ENCODE measurements at places on chromosomes 2 and 18.

DNA sequence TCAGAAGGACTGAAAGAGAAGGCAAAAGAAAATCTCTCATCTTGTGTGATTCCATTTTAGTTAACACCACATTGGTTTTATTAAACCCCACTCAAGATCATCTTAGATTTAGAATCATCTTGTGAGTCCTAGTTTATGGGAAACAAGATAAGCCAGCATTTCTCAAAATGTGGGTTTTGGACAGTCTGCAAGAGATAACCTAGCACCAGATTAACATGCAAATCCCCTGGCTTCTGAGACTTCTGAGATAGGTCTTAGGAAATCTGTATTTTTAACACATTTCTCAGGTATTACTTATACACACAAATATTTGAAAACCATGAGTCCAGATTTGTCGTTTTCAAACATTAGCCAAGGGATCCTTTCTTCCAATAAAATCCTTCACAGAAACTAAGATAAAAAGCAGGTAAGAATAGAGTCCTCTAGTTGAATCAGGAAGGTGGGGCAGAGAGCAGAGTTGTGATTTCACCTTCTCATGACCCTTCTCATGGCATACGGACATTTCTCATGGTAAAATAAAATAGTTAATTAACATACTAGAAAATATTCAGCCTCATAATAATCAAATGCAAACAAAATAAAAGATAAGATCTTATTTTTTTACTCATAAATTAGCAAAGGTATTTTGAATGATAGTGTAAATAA lies 287.2 kb upstream of the FN1 start:
- no peak for DNase-seq

- DNase-seq = no peak
Observed at GRCh38 chr2:175599966-175600831, 401.9 kb downstream of the LNPK start.

GRCh38 chr2:64899081-64899865 lies 89.9 kb upstream of the SLC1A4 start:
- no peak for DNase-seq

DNA sequence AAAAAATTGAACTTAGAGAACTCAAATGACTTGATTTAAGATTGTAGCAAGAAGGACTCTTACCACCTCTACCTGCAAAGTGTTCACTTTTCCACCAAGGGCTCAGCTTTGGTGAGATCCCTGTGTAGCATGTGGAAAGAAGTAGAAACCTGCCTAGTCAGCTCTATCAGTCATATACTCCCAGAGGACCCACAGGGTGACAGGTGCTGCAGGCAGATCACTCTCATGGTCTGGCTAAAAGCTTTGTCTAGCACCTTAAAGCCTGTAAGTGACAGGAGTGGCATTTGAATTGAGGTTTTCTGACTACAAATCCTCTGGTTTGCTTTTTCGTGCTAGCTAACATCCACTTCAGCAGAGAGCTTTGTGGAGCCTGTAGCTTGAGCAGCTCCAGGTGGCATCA lies 18.7 kb upstream of the NEMP2 start:
- DNase-seq = no peak

- no peak for DNase-seq
Observed at GRCh38 chr18:36311026-36311570, 13.6 kb downstream of the FHOD3 start.

- no peak for DNase-seq
Observed at GRCh38 chr2:175684466-175684865, 317.6 kb downstream of the LNPK start.

DNA sequence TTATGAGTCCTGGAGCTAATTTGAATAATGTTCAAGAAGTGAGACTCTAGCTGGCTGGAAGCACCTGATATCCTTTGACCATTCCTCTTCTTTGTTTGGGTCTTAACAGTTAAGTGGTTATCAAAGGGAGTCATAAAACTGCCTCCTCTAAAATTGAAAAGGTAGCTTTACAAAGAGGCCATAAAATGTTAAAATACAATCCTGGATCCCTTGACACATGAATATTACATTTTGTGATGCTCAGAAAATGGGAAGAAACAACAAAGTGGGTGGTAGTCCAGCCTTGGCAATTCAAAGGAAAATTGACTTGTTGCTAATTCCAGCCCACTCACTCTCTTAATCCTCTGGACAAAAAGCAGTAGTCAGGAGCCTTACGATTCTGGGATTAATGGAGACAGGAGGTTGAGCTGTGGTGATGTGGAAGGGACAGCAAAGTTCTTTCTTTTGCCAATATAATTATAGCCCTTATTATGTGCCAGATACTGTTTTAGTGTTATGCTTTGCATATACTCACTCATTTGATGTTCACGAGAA lies 339.2 kb downstream of the PDE11A start:
- no peak for DNase-seq

DNA sequence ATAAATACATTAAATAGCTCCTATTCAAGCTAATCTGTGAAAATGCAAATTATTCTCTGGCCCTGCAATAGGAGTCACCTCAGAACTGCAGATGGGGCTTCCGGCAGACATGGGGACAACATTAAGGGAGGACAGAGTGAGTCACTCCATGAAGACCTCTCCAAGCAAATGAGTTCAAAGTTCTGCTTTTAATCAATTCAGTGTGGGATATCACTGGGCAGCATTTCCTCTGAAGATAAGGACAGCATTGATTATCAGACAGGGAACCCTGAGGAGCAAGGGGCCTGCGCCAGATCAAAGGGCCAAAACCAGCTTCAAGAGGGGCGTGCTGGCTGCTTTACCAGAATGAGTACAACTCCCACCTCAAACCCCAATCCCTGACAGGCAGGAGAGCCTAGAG lies 356.9 kb upstream of the KLHL29 start:
- no peak for DNase-seq

GRCh38 chr2:241308267-241308666 lies 7.2 kb downstream of the HDLBP start:
- no peak for DNase-seq

- DNase-seq = no peak
Observed at GRCh38 chr2:214839464-214839863, 30.0 kb upstream of the BARD1 start.

GRCh38 chr2:23286758-23287704 lies 97.9 kb upstream of the KLHL29 start:
- DNase-seq = no peak

GRCh38 chr2:29916571-29916970 lies 4.8 kb downstream of the ALK start:
- DNase-seq = no peak

- DNase-seq = no peak
Observed at GRCh38 chr2:60556576-60557485, 3.4 kb upstream of the BCL11A start.

GRCh38 chr18:54888933-54889332 lies 60.7 kb downstream of the RAB27B start:
- no peak for DNase-seq

DNA sequence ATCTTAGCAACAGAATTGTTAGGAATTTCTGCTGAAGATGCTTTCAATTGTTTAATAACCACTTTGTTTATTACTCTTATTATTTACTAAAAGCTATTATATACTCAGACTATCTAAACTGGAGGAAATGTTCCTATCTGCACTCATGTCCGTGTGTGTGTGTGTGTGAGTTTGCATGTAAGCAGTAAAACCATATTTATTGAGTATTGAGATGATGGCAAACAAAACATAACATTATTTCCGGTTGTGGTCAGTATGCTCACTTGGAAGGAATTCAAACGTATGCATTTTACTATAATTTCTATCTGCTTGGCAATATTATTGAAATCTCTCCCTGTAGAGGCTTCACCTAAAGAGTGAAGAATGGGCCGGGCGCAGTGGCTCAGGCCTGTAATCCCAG lies 43.0 kb upstream of the ZNF804A start:
- no peak for DNase-seq

DNA sequence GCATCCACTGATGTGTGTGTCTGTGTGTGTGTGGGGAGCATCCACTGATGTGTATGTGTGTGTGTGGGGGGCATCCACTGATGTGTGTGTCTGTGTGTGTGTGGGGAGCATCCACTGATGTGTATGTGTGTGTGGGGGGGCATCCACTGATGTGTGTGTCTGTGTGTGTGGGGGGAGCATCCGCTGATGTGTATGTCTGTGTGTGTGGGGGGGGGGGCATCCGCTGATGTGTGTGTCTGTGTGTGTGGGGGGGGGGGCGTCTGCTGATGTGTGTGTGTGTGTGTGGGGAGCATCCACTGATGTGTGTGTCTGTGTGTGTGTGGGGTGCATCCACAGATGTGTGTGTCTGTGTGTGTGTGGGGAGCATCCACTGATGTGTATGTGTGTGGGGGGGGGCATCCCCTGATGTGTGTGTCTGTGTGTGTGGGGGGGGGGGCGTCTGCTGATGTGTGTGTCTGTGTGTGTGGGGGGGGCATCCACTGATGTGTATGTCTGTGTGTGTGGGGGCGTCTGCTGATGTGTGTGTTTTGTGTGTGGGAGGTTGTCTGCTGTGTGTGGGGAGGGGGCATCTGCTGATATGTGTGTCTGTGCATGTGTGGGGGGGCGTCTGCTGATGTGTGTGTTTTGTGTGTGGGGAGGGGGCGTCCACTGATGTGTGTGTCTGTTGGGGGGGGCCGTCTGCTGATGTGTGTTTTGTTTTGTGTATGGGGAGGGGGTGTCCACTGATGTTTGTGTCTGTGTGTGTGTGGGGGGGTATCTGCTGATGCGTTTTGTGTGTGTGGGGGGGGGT lies 125.9 kb downstream of the NFATC1 start:
- DNase-seq = no peak

GRCh38 chr2:43454791-43455190 lies 141.0 kb downstream of the THADA start:
- no peak for DNase-seq

DNA sequence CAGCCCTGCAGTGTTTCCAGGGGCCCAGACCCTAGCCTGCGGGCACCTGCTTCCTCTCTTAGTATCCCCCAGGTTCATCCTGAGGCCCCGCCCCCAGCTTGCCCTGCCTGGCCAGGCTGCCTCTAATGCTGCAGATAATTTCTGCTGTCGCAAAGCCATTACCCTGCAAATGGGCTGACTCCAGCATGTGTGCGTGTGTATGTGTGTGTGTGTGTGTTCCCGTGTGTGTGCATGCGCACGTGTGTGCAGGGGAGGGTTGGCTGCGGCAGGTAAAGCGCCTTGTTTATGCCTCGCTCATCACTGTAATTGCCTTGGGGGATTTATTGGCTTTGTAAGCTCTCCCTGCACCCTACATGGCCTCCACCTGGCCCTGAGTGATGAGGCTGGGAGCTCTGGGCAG lies 7.6 kb upstream of the PRSS56 start:
- DNase-seq = no peak

- DNase-seq = peak; percentile 37
Observed at GRCh38 chr2:72833084-72833714, 7.4 kb upstream of the EXOC6B start.

DNA sequence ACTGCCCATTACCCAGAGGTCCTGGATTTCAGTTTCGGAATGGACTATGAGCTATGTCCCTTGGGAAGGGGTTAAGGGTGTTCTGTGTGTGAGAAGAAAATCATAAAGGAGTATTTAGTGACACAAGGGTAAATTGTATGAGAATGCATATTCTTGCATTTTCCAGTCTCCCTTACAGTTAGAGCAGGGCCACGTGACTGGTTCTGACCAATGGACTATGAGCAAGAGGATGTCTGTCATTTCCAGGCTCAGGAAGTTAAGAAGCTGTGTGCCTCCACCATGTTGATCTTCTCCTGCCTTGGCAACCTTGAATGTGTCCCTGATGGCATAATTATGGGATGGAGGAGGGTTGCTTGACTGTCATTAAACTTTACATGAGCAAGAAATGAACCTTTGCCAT lies 94.9 kb downstream of the DHRS9 start:
- no peak for DNase-seq

GRCh38 chr2:220168891-220169546 lies 541.6 kb downstream of the SLC4A3 start:
- no peak for DNase-seq

GRCh38 chr2:23803264-23803964 lies 123.5 kb downstream of the ATAD2B start:
- no peak for DNase-seq

GRCh38 chr2:18186816-18187613 lies 308.5 kb downstream of the KCNS3 start:
- no peak for DNase-seq

GRCh38 chr18:59927246-59927825 lies 27.5 kb downstream of the PMAIP1 start:
- DNase-seq = no peak

DNA sequence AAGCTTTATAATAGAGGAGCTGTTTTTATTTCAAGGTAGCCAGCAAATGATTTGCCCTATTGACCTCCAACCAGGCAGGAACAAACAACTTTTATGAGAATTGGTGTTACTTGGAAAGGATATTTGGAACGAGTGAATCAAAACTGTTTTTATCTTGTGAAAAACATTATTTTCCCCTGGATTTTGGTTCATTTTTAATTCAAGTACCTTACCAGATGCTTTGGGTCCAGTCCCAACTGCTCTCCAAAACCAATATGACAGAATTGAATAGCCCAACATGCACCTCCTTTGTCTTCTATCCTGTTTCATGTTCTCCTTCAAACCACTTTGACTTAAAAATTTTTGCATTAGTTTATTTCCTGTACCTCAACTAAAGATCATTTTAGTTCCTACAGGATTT lies 178.6 kb upstream of the RBMS1 start:
- no peak for DNase-seq

DNA sequence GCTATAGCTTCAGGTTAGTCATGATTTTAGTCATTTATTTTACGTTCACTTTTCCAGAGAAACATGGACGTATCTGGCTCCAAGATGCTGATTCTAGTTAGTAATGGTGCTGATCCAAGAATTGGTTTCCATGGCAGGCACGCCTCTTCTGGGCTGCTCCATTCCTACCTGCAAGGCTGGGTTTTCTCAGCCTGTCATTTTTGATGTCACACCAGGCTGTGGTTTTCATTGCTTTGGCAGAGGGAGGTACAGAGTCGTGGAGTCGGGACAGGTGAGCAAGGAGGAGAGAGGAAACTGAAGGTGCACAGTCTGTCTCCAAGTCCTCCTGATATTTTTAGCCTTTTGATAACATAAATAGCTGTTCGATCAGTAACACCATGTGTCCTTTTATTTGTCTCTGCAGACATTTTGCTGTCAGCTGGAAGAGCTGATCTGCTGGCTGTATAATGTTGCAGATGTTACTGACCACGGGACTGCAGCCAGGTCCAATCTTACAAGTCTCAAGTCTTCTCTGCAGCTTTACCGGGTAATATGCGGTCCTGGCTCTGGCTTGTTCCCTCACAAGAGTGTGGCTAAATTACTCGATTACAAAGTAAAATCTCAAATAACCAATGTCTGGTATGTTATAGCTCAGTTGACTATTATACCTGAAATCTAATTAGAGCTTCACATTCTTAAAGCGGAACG lies 17.8 kb downstream of the CEP68 start:
- no peak for DNase-seq

GRCh38 chr18:29241199-29241598 lies 1064.3 kb upstream of the CDH2 start:
- DNase-seq = no peak

DNA sequence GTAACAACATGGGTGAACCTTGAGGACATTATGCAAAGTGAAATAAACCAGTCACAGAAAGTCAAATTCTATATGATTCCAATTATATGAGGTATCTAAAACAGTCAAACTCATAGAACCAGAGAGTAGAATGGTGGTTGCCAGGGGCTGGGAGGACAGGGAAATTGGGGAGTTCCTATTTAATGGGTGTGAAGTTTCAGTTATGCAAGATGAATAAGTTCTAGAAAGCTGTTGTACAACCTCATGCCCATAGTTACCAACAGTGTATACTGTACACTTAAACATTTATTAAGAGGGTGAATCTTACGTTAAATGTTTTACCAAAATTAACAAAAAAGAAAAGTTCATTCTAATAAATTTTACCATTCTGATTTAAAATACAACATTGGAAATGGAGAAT lies 92.7 kb upstream of the WDSUB1 start:
- no peak for DNase-seq

GRCh38 chr2:176934869-176935415 lies 277.7 kb upstream of the HNRNPA3 start:
- DNase-seq = no peak

- no peak for DNase-seq
Observed at GRCh38 chr2:190540048-190540447, 5.5 kb upstream of the NEMP2 start.
